ENCODE measurements at places on chromosomes 4 and X.

DNA sequence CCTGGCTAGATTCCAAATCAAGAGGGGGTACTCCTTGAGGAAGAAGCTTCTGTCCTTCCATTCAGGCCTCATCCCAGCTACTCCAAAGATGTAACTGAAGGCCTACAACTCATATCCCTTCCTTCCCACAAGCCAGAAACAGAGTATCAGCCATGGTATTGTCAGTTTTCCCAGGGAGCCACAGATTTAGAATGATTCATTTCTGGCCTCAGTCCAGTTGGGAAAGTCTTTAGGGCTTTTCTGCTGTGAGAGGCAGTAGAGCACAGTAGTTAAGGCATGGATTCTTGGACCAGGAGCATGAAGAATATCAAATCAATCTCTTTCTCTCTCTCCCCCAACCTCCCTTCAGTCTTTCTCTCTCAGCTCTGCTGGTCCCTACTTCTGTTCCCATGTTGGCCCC, 505.0 kb downstream of the BCOR start:
- no peak for DNase-seq

- DNase-seq = no peak
These were observed 59.7 kb upstream of the TMEM164 start for GRCh38 chrX:109943092-109943739.

DNA sequence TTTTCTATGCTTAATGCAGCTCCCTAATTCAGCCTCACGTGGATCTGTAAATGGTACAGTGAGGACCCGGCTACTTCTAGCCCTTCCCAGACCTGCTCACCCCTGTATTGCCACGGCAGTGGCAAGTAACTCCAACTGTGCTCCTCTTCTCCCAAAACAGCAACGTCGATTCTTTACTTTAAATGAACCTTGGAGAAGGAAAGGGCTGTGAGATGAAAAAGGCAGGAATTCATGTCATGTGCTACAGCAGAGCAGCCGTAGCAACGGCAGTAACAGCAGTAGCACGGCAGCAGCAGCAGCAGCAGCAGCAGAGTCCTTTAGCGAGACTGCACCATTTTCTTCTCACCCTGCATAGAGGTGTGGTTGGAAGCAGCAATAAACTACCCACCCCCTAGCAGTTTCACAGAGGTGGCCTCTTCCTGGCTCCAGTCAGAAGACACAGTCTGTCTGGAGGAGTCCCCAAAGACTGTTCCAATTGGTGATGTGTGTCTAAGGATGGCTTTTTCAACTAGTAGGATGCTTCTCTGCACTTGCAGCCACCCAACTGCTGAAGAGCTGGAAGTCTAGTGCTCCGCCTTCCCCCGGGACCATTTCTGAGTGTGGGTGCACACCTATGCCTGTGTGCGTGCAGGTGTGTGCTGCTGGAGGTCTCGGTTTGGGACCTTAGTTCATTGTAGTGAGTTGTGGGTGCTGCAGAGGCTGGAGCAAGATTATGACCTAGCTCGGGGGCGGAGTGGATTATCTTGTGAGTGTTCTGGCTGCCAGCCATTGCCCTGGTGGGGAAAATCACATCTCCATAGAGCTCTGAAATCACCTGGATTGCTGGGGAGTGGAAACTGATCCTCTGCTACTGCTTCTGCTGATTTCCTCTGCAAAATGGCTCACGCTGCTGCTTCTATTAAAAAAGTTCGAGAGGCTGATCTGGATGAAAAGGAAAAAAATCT, 67.2 kb downstream of the ANK2 start:
- no peak for DNase-seq

GRCh38 chr4:7787067-7787466, 152.6 kb downstream of the AFAP1 start:
- DNase-seq = no peak

- DNase-seq = no peak
These were observed 23.1 kb downstream of the ABCG2 start for GRCh38 chr4:88135356-88135663.

GRCh38 chr4:173169428-173170181, 994 bp downstream of the GALNT7 start:
- DNase-seq = peak; percentile 59

Measured in naive thymus-derived CD4-positive, alpha-beta T cell (primary cell).